GM04504 (cell line): ENCODE measurements at places on chromosomes 2 and 18.

DNA sequence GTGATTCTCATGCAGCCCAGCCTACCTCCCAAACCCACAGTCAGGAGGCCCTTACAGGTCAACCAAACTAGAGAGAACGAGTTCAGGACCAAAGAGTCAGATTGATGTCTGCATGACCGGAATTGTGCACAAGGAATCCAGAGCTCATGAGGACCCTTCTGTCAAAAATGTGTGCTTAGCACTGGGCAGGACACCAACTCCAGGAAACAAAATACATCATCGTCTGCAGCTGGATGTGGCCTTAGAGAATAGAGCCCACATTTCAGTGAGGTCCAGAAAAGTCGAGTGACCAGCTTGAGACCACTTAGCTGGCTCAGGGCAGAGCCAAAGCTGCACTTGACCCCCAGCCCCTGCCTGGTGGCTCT lies 3.2 kb downstream of the TNS1 start:
- no peak for DNase-seq

- no peak for DNase-seq
Measured at GRCh38 chr2:28404086-28404485, 11.4 kb downstream of the FOSL2 start.

DNA sequence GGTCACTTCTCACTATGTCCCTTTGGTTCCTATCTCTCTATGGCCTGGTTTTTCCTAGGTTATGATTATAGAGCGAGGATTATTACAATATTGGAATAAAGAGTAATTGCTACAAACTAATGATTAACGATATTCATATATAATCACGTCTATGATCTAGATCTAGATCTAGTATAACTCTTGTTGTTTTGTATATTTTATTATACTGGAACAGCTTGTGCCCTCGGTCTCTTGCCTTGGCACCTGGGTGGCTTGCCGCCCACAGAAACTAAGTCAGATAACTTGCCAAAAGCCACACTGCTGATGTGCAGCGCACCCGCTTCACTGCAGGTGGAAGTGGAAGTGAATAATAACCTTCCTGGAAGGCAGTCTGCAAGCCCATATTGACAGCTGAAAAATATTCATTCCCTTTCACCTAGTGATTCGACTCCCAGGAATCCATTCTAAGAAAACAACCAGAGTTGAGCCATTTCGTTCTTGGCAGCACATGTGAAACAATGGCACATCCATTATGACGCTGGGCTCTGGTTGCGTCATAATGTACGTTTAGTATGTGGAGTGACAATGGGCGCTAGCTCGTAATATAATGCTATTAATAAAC lies 725 bp upstream of the ANKRD53 start:
- peak; percentile 54 for DNase-seq

- no peak for DNase-seq
Measured at GRCh38 chr2:897091-897490, 53.6 kb upstream of the SNTG2 start.

DNA sequence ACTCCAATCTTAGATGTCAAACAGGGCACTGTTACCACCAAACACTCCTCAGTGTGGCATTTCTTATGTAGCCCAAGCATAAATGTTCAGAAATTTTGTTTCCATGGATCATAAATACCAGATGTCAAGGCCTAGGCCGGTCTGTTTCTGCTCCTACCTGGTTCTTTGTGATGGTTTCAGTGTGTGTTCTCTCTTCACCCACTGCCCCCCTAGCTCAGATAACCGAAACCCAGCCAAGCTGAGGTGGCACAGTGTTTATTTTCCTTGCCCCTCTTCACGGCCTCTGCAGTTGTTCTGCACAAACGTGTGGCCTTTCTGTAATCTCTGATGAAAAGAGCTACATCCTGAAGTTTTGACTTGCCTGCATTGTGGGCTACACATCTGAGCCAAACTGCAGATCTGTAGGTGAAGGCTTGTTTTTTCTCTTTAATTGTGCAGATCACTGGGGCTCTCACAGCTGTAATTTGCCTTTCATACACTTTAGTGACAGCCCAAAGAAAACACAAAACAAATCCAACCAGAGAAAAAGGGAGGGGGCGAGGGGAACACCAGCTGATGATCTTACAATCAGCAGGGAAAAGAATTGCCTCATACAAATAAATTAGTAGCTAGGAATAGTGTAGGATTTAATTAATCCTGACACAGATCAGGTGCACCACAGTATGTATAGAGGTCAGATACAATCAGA lies 99.1 kb downstream of the NRP2 start:
- DNase-seq, result no peak

GRCh38 chr2:188820576-188820975 lies 153.6 kb upstream of the COL3A1 start:
- no peak for DNase-seq

GRCh38 chr2:189096769-189097447 lies 82.7 kb downstream of the COL5A2 start:
- DNase-seq, result peak; percentile 42

GRCh38 chr18:67766930-67767329 lies 250.4 kb upstream of the DSEL start:
- DNase-seq, result peak; percentile 63

DNA sequence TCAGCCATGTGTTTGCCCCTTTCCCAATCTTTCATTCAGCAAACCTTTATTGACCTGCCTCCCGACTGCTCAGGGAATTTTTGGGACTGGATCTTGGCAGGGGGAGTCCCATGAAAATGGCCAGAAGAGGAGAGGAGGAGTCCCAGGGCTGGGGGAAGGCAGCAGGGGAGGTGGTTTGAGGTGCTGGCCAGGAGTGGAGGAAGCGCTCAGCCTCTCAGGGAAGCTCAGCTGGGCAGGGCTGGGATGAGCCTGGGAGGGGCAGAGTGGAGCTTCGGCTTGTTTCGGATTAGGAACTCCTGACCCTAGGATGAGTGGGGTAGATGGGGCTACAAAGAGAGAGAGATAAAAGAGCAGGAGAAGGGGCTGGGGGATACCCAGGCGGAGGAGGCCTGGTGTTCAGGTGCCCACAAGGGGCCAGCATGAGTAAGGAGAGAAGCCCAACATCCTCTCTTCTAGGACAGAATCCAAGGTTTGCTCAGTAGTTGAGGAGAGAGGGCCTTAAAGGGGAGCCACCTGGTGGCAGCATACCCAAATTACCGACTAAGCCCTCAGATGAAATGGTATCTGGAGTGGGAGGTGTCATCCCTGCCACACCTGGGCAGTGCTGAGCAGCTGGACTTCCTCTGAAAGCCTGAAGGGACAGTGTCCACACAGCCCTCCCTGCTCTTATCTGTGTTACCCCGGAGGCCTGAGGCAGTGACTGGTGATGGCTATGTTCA lies 91.1 kb downstream of the INHBB start:
- DNase-seq, result no peak

GRCh38 chr2:73339201-73339600 lies 45.9 kb upstream of the EGR4 start:
- no peak for DNase-seq
